ENCODE measurements at places on chromosomes 1 and 21. TPM values are rescaled to one million over a fixed set of nuclear protein-coding genes. Genes with fewer than 3 reads are reported as not detected.

The CAPN9 gene
- total RNA-seq = not detected

DNA sequence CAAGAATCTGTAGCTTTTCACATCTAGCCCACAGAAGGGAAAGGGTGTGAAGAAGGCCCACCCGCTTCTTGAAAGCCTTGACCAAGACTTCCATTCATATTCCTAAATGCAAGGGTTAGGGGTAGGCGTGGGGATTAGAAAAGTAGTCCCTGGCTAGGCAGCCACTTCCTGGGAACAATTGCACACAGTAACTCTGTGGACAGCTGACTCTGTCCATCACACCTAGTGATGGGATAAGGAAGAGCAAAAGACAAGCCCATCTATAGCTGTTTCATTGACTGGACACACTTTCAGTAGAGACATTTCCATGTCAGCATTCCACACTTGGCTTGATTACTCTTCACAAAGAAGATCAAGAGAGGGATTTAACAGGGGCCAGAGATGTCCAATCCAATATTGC is 294.2 kb downstream of the PBX1 start:
- no peaks in the 10 kb centered on the region for H3K4me1 ChIP-seq
- no peaks in the 10 kb centered on the region for H3K27me3 ChIP-seq
- no peak overlapping the region for H3K27ac ChIP-seq
- DNase-seq = no peak
- no peak overlapping the region for H3K4me3 ChIP-seq

DNA sequence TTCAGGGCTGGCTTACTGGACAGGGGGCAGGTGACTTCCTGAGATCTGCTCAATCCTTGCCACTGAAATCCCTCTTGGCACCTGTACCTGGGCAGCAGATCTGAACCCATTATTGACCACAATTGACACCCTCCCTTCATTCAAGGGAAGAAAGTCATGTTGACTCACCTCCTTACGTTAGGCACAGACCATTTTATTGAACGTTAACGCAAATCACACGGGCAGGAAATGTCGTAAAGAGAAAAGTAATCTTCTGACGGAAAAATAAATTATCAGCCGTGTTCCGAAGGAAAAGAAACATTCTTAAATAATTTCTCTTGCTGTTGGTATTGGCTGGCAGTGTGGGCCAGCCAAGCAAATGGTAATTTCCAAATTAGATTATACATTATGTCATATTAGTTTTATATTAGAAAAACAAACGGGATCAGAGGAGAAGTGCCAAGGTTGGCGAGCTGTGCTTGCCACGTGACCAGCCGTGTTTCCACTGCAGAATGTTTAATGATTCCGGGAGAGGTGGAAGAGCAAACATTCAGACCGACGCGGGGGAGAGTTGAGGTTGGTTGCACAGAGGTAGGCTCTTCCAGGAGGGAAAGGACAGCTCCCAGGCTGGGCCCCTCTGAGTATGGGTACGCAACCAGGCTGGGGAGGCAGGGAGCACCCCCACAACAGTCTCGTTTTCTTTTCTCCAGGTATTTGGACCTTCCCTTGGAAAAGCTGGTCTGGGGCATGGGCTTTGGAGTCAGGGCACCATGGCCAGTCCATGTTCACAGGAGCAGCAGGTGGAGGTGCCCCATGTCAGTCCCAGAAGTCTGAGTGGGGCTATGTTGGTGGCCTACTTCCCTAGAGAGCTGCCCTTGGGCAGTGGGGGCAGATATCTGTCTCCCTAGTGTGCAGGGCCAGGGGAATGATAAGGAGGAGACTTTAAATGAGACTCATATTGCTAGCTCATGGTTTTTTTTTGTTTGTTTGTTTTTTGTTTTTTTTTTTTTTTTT is 121.1 kb downstream of the FOXD2 start:
- H3K27ac ChIP-seq = no peak overlapping the region
- H3K27me3 ChIP-seq = peaks cover 16% of the 10 kb centered on the region
- no peak for DNase-seq

DNA sequence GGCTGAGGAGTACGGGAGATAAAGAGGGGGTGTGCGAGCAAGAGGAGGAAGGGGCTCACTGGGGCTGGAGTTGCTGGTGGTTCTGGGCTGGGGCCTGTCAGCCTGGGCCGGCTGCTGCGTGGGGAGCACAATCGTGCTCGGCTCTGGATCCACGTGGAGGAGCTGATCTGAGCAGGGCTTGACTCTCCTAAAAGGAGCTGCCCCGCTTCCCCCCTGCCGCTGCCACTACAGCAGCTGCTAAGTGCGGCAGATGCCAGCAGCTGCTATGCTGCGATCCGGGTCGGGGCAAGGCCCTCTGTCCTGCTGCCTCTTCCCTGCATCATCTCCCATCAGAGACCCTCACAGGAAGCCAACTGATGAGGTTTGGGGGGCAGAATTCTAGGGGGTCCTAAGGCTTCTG is 165.9 kb downstream of the PCBP3 start:
- no peaks in the 10 kb centered on the region for H3K4me1 ChIP-seq
- H3K36me3 ChIP-seq = no peaks in the 10 kb centered on the region
- no peak overlapping the region for H3K27ac ChIP-seq
- peaks cover 4% of the 10 kb centered on the region for H3K27me3 ChIP-seq
- no peak overlapping the region for H3K4me3 ChIP-seq
- DNase-seq = no peak

The DNAJC28 gene
- total RNA-seq = 1.4 TPM

Data from IMR-90 (cell line).